Cortex of kidney (tissue), 1 donor: ENCODE measurements at places on chromosomes 5 and 9.

DNA sequence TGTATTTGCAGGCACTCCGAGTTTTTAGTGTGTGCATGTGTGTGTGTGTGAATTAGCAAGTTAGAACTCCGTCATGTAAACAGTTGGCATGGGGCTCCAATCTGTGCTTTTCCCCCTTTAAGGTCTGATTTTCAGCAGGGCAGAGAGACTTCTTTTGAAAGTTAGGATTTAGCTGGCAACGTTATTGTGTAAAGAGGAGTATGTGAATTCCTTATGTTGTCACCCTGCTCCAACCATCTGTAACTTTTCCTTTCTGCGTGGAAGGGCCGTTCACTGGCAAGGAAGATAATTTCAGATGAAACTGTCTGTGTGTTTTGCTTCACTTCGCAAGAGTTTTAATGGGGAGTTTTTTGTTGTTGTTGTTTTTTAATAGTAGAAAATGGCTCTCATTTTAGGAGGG is 332 bp downstream of the SGCD start:
- no peak for DNase-seq

- DNase-seq = no peak
These were observed 1.5 kb downstream of the CRHBP start for GRCh38 chr5:76954383-76954763.

- no peak for DNase-seq
These were observed 12.0 kb downstream of the SAXO1 start for GRCh38 chr9:19020886-19021455.

- DNase-seq = no peak
These were observed 92.6 kb downstream of the DPYSL3 start for GRCh38 chr5:147417135-147417813.

- no peak for DNase-seq
These were observed 12.9 kb upstream of the FRRS1L start for GRCh38 chr9:109179801-109180523.

GRCh38 chr5:135578305-135578684 is 496 bp downstream of the CXCL14 start:
- DNase-seq = no peak

DNA sequence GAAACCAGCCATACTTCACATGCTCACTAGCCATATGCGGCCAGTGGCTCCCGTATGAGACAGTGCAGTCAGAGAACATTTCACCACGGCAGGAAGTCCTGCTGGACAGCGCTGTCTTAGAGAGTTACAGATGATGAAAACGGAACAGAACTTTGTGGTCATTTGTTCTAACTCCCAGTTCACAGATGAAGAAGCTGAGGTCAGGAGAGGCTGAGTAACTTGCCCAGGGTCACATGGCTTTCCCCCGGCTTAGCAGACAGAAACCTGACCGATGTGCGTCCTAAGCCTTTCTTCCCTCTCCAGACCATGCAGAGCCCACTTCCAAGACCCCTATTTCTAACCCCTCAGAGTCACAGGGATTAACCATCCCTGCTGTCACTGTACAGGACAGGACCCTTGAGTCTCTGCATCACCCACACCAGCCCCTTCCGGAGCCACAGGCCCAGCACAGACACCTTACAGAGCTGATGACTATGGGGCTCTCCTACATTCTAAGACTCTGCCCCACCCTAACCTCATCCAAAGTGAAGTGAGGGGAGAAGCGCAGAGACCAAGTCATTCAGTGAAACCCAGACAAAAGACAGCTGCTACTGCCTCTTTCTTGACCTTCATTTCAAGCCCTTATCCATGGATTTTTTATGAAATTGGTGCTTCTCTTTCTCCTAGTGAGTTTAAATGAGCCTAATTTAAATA is 86.9 kb downstream of the PTPN3 start:
- no peak for DNase-seq

DNA sequence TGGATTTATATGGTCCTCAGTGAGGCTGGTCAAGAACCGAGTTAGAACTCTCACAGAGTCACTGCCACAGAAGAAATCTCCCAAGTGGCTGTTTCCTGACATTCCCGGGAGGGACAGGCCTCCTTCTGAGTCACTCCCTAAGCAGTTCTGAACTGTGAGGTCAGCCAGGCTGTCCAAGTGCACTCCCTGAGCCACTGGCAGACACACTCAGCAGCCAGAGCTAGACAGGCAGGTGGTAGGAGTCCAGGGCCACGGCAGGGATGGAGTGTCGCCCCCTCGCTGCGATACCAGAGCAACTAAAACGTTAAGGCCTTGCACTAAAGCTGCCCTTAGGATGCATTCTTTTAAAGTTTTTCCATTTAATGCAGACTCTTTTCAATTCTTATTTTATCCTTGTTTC is 3.4 kb downstream of the IL4 start:
- no peak for DNase-seq

DNA sequence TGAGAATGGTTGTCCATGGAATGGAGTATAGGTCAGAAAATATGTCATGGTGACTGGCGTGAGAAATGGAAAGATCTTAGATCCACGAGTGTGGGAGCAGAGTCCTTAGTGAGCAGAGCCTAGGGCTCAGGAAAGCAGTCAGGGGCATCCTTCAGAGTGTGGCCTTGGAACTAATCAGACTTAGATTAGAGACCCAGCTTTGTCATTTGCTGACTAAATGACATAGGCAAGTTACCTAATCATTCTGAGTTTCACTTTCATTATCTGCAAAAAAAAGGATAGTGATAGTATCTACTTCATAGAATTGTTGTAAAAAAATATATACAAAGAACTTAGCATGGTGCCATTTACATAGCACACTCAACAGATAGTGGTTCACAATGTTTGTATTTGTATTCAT is 24.3 kb upstream of the SLIT3 start:
- no peak for DNase-seq

- no peak for DNase-seq
These were observed 29.9 kb downstream of the HSPA4 start for GRCh38 chr5:133081703-133082102.

DNA sequence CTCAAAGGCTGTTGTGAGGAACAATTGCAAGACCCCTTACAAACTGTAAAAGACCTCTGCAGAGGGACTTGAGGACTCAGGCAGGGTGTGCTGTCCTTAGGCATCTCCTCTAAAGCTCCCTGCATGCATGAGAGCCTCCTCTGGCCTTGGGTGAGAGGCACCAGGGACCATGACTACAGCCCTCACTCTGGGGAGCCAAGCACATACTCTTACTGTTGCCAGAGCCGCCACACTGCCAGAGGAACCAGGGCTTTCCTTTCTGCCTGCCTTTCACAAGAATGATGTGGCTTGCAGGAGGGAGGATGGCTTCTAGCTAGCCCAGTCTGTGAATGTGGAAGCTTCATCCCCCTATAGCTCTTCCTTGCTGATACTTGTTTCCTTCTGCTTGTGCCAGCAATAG is 5.9 kb downstream of the IGFBPL1 start:
- no peak for DNase-seq

GRCh38 chr5:181207214-181207959 is 2.4 kb upstream of the TRIM7 start:
- DNase-seq = no peak
